ENCODE measurements at places on chromosomes 7 and 10.

GRCh38 chr10:95346715-95347401, 56.1 kb upstream of the PDLIM1 start:
- DNase-seq: no peak

DNA sequence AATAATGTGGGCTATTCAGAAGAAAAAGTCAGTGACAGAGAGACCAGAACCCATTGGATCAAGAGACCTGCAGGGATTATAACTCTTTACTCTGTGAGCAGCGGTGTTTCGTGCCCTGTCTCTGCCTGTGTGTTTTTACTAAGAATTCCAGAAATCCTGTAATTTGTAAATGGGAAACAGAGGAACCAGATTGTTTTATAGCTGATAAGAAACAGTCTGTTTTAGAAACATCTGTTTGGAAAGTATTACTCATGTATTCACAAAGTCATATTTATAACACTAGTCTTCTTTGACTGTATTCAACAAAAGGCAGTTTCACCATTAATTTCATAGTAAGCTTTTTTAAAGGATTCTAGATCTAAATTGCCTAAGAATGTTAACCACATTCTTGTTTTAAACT, 30.0 kb upstream of the VDAC2 start:
- no peak for DNase-seq

GRCh38 chr10:109650228-109650627, 273.1 kb downstream of the XPNPEP1 start:
- DNase-seq: no peak

- DNase-seq: no peak
Observed at GRCh38 chr10:74034301-74034700, 36.4 kb downstream of the VCL start.

Data from stimulated activated effector memory CD8-positive, alpha-beta T cell treated with anti-CD3 and anti-CD28 coated beads, Interleukin-12 subunit alpha, Interleukin-12 subunit beta, amount 100 ng/mL, for 72 hours (primary cell).